ENCODE measurements at places on chromosomes 6 and 20.

DNA sequence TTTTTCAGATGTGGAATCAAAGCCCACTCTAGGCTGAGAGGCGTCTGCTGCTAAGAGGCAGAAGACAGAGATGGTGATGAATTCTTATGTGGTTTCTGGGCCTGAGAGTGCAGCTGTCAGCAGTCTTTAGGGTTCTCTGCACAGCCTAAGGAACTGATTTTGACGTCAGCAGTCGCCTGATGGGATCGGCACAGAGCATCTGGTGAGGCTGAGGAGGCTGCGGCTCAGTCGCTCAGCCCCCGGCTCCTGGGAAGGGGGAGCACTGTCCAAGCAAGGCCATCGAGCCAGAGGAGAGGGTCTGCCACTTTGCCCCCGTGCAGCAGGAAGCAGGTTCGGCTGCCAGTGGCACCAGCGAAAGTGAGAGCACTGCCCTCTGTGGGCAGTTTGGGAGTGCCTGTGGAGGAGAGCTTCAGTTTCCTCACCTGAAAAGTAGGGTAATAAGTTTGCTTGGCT is 92.5 kb downstream of the TCP11 start:
- DNase-seq, result peak; percentile 42

DNA sequence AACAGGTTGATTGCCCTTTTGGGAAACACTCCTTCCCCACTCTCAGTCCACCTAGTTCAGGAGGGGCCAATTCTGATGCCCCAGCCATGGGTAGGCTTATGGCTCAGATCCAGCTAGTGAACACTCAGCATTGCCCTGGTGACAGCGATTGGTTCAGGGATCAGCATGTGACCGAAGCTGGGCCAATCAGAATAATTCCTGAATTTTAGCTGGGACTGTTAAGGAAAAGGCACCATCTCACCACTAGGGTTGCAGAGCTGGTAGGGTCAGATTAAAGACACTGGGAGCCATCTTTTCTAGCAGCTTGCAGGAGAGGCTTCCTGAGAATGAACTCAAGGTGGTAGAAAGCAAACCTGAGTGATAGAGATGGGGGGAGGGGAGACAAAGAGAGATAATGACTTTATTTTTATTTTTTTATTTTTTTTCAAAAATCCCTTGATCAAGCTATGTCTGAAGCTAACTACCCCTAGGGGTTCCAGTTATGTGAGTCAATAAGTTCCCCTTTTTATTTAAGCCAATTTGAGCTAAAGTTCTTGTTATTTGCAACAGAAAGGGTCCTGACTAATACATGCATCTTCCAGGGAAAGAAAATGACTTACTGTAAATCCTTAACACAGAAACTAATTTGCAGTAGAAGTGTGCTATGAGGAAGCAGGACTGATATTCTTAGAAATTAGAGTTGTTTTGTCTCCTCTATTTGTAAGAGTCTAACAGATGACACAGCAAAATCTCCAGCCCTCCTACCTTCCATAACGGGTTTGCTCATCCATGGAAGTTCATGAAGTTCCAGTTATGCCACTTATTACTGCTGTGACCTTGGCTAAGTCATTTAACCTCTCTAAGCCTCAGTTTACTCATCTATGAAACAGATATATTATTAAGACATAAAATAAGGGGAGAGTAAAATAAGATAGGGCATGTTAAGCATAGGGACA is 44.7 kb downstream of the EYA2 start:
- DNase-seq, result peak; percentile 28

DNA sequence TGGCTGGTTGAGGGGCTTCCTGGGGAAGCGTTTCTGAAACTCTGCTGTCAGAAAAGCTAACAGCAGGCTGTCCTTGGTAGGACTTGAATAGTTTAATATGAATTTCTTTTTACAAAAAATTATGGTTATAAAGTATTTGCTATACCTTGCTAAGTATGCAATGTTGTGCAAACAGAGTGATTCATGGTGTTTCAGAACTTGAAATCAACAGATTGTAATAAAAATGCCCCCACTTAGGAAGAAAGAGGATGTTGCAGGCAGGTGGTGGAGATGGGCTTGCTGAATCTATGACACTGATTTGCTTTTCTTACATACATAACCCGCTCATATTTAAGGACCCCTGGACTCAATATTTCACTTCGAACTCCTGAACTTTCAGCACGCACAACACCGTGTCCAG is 211.6 kb downstream of the THBS2 start:
- peak; percentile 51 for DNase-seq

DNA sequence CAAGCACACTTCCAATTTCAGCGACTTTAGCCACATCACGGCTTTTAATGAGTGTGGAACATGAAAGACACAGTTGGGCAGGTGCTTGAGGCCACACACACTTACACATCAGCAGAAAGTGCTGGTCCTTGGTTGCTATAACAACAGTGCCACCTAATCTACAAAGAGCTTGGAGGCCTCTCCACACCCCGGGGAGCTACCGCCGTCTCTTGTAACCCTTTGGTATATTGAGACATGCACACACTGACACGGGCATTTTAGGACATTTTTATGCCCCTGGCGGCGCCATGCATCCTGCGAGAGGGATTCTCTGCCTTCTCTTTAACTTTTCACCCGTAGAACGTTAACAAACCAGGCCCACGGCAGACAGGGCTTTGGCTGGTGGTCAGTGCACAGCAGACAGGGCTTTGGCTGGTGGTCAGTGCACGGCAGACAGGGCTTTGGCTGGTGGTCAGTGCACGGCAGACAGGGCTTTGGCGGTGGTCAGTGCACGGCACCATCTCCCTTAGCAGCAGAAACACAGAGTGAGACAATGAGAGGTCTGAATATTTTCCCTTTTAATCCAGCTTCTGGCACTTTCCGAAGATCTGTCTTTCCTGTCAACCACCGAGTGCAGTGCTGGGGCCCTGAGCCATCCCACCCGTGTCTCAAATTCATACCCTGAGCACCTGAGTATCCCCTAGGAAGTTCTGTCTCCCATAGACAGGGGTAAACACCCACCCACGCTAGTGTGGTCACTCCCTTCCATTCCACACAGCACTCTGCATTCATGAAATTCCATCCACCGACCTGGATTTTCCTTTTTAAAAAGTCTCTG is 116.6 kb upstream of the RPS6KA2 start:
- DNase-seq, result peak; percentile 6

DNA sequence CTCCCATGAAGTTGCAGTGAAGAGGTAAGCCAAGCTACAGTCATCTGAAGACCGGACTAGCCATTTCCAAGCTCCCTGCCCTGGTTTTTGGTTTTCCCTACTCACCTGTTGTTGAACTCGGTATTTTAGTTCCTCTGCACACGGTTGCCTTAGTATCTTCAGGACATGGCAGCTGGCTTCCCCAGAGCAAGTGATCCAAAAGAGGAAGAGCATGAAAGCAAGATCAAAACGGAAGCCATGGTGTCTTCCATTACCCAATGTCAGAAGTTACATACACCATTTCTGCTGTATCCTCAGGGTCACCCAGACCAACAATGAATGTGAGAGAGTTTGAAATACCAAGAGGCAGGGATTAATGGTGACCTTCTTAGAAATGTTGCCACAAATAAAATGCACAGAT is 276.6 kb upstream of the CNR1 start:
- no peak for DNase-seq

GRCh38 chr20:61699495-61700374 is 365.9 kb downstream of the TAF4 start:
- no peak for DNase-seq

- DNase-seq, result peak; percentile 33
Measured at GRCh38 chr6:36362551-36363370, 24.7 kb downstream of the ETV7 start.

- peak; percentile 74 for DNase-seq
Measured at GRCh38 chr6:34934516-34934915, 45.5 kb downstream of the ANKS1A start.

DNA sequence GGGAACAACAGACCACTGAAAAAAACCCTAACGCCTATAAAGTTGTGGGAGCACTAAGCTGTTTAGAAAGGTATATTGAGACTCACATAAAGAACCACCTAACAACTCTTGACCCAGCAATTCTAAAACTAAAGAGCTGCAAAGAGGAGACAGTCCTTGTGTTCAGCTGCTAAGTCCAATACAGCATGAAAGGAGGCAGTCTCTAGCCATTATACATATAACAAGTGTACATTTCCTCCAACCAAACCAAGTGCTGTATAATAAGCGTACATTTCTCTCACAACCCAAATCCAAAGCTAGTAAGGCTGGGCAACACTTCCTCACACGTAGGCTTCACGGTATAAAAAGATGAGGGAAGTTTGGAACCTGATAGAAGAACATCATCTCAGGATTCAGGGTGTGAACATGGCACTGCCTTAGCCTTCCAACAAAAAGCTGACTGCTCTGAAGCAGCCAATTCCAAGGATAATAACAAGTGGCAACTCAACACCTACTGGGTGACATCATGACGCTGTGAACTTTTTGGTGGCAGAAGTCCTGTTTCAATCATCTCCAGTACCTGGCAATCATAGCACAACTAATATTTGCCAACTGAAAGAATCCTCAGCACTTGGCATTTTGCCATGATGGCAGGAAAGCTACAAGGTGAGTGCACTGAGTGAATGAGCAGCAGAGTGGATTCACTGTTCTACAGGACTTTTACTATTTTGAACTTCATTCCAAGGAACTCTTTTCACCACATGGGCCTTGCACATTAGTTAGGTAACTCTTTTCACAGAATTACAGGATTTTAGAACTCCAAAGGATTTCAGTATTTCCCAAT is 16.6 kb downstream of the TBC1D20 start:
- no peak for DNase-seq

DNA sequence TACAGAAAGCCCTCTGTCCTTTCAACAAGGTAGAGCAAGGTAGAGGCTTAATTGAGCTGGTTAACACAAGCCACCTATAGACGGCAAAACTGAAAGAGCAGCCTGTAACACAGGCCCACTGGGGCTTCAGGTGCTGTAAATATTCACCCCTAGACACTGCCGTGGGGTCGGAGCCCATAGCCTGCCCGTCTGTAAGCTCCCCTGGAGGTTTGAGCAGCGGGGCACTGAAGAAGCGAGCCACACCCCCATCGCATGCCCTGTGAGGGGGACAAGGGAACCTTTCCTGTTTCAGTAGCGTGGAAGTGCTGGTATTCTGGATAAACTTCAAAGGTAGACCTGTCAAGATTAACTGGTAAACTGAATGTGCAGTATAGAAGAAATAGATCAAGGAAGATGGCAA is 160.4 kb downstream of the TPBG start:
- DNase-seq, result no peak

DNA sequence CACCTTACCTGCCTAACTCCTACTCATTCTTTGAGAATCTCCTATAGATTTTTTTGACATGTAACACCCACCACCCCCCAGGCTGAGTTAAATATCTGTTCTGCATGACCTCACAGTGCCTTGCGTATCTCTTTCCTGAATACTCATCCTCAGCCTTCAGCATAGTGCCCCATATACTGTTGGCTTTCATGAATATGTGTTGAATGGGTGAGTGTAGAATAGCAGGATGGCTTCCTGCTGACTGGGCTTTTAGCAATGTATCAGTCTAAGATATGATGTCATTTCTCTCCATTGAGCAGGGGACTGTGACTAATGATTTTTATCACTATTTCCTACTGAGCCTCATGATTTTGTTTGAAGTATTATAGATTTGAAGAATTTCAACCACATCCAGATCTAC is 361.6 kb upstream of the MARCKS start:
- peak; percentile 82 for DNase-seq

GRCh38 chr20:18324596-18325089 is 36.3 kb downstream of the ZNF133 start:
- no peak for DNase-seq

- no peak for DNase-seq
Measured at GRCh38 chr20:1186367-1186991, 1.7 kb upstream of the TMEM74B start.

- DNase-seq, result no peak
Measured at GRCh38 chr20:32639284-32639683, 34.5 kb downstream of the C20orf203 start.

- DNase-seq, result no peak
Measured at GRCh38 chr6:121344539-121344938, 10.3 kb upstream of the TBC1D32 start.

DNA sequence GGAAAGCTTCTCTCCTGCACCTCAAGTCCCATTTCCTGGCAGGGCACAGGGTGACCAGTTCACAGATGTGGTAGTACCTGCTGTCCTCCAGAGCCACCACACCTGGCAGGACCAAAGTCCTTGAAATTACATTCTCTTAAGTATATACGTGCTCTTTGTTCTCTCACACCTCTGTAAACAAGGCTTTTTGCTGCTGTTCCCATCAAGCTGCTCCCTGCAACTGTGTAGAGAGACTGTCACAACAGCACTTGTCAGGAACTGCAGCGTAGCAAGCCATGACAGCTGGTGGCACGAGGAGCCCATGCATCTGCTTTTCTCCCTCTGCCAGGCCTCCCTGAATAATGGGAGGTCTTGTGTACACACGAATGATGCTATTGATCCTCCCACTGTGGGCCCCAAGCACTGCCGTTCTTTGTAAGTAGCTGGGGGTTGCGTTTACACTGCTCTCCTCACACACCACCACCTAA is 431.8 kb downstream of the CD83 start:
- DNase-seq, result no peak

- DNase-seq, result peak; percentile 9
Measured at GRCh38 chr20:1669304-1669703, 11.7 kb upstream of the SIRPG start.

DNA sequence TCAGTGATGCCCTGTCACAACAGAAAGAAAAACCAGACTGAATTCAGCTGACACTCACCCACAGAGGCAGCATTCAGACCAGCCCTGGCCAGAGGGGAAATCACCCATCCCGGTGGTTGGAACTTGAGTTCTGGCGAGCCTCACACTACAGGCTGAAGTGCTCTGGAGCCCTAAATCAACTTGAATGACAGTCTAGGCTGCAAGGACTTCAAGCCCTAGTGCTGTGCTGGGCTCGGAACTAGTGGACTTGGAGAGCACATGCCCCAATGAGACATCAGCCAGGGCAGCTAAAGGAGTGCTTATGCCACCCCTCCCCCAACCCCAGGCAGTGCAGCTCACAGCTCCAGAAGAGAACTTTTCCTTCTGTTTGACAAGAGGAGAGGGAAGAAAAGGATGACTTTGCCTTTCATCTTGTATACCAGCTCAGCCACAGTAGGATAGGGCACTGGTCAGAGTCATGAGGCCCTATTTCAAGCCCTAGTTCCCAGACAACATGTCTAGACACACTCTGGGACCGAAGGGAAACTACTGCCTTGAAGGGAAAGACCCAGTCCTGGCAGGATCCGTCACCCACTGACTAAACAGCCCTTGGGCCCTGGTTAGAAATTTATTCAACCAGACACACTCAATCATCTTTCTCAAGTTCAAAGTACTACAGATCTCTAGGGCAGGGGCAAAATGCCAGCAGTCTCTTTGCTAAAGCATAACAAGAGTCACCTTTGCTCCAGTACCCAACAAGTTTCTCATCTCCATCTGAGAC is 43.2 kb upstream of the PNRC1 start:
- DNase-seq, result no peak

DNA sequence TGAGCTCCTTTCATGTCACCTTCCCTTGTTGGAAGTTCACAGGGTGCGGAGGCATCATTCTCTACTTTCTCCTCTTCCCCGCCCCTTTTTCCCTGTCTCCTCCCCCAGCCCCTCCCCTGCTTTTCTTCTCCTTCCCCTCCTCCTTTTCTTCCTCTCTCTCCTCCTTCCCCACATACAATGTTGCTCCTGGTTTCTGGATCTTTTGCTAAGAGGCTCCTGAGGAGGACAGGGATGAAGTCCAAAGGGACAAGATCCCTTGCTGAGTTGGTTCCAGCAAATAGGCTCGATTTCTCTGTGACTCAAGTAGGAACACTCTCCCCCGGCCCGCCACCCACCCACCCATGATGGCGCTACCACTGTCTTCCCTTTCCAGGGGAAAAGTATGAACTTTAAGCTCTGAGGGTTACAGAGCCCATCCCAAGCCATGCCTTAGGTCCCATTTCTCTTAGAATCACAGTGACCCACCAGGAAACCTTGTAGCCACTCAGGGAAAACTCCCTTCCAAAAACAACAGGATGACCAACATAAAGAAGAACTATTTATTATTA is 852 bp upstream of the TFEB start:
- DNase-seq, result no peak

All from iris pigment epithelial cell (primary cell).